Stimulated activated CD4-positive, alpha-beta T cell treated with anti-CD3 and anti-CD28 coated beads, Interleukin-15, amount 100 ng/mL, for 1 hour (primary cell): ENCODE measurements at places on chromosomes 12 and 14.

GRCh38 chr12:93373961-93374656 is 3.6 kb upstream of the NUDT4 start:
- no peak for DNase-seq

DNA sequence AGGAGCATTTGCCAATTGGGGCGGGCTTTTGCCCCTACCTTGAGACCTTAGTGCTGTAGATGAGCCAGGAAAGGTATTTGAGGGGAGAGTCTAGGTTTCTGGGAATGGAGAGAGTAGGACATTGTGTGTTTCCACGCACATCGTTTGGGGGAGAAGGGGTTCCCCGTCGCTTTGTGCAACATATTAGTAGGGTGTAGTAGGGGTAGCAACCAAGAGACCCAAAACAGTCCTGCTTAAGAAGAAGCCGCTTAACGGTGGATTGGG is 694 bp upstream of the PTGES3 start:
- DNase-seq = no peak

DNA sequence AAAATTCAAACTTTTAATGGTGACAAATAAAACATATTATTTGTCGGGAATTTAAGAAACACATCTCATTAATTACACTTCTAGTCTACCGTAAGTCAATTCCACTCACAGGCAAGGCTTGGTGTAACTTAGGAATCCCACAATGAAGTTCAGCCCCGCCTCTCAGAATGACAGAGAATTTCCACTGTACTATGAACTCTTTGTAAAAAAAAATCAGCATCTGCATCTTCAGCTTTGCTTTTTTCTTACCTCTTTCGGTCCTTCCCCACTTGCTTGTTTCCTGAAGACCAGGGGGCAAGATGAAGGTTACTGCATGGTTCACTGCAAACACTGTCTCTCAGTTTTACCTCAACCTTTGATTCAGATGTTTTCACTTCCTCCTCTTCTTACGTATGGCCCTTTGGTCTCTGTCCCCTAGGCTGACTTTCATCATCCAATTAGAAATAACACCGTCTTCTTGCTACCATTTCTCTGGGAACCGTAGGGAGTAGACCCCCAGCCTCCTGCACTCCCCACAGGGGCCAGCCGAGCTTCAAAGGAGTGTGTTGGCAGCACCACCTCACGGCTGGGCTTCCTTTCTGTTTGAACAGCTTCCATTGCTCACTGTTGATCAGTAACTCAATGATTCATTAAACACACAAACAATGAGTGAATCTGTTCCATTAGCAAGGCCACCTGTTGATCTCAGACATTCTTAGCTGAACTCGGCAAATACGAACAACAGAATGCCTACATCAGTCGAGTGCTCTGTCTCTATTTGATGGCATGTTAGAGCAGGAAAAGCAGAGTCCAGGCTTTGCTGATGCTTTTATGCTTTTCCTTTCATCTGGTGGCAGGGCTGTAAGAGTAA is 343.0 kb downstream of the BMP4 start:
- no peak for DNase-seq

- no peak for DNase-seq
These were observed 140.8 kb upstream of the CNTN1 start for GRCh38 chr12:40551466-40551865.

- DNase-seq = no peak
These were observed 130.7 kb downstream of the GPHN start for GRCh38 chr14:66638689-66639088.

DNA sequence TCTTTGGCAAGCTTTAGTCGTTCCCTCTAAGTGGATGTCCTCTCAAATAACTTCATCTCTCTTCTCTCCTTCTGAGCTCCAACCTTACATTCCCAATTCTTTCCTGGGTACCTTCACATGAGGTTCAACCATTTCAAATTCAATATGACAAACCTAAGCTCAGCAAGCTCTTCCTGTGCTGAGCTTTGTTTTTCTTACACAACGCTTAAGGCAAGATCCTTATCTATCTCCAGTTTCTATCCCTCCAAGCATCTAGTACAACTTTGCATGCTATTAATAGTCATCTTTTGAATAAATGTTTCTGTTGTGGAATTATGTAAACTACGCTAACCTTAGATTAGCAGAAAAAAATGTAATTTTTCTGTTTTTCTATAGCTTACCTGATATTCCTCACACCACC is 63.7 kb upstream of the IFNG-AS1 start:
- no peak for DNase-seq

DNA sequence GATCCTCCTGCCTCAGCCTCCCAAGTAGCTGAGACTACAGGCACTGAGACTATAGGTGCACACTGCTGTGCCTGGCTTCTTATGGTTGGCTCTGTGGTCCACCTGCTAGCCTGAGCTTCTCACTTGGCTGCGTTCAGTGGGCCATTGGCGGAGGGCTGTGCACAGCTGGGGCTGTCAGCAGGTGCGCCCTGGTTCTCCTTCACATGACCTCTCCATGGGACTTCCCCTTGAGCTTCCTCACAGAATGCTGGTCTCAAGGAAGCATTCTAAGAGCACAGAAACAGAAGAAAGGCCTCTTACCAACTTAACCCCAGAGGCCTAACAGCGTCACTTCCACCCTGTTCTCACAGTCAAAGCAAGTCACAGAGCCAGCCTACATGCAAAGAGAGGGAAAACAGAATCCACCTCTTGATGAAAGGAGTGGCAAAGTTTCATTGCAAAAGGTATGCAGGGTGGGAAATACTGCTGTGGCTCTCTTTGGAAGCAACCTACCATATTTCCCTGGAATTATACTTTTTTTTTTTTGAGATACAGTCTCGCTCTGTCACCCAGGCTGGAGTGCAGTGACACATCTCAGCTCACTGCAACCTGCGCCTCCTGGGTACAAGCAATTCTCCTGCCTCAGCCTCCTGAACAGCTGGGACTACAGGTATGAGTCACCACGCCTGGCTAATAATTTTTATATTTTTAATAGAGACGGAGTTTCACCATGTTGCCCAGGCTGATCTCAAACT is 9.3 kb downstream of the RILPL2 start:
- no peak for DNase-seq

DNA sequence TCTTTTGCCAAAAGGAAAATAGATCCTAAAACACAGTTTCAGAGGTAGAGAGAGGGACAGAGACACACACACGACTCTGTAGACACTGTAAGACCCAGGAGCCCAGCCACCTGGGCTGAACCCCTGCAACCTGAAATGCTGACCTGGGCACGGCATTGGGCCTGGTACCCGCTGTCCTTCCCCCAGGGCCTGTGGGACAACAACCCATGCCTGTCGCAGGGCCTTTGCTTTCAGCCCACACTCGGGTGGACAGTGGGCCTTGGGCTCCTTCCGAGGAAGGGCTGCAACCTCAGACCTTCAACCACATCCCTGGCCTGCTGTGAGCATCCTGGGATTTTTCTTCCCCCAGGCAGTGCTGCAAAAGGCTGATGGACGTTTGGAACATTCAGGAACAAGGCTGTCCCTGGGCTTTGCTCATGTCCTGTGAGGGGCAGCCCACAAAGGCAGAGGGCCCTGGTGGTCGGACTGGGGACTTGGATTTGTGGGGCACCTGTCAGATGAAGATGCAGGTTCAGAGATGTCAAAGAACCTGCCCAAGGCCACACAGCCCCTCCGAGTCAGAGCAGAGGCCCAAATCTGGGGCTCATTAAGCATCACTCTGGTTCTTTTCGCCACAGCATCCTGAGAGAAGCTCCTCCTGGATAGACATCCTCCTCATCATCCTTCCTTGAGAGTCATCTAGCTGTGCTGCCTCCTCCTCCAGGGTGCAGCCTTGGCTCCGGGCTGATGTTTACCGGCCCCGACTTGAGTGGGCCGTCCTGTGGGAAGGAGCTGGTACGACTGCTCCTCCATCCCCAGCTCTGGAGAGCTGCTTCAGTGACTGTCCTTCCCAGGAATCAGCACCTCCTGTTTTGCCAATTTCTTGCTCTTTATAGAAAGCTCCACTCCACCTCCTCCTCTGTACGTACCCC is 32.7 kb downstream of the CCDC92 start:
- DNase-seq = no peak

GRCh38 chr12:28824193-28824846 is 324.8 kb upstream of the FAR2 start:
- DNase-seq = no peak

DNA sequence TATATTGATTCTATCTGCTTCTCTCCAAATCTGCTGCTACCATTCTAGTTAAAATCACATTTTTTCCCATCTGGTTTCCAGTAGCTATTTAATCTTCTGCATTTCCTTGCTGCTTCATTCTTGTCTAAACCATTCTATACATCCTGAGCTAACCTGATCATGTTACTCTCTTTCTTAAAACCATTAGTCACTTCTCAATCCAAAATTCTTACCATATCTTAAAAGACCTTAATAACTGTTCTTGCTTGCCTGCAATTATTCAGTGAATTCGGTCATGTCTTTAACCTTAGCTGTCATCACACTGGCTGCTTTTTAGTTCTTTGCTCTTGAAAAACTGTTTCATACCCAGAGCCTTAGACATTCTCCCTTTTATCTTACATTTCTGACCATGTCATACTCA is 56.4 kb upstream of the PZP start:
- DNase-seq = no peak

- no peak for DNase-seq
These were observed 65.9 kb downstream of the DDX51 start for GRCh38 chr12:132078190-132078589.

- no peak for DNase-seq
These were observed 39.2 kb downstream of the PRIMA1 start for GRCh38 chr14:93749076-93749420.

- DNase-seq = no peak
These were observed 164.4 kb downstream of the FBXL14 start for GRCh38 chr12:1429980-1430379.

GRCh38 chr12:101764051-101764792 is 25.0 kb upstream of the SYCP3 start:
- no peak for DNase-seq

GRCh38 chr14:32201816-32202490 is at the start of gene RNU6-7:
TSS of gene RNU6-7 (plus strand) at chr14:32202045.
- DNase-seq = peak; percentile 20

DNA sequence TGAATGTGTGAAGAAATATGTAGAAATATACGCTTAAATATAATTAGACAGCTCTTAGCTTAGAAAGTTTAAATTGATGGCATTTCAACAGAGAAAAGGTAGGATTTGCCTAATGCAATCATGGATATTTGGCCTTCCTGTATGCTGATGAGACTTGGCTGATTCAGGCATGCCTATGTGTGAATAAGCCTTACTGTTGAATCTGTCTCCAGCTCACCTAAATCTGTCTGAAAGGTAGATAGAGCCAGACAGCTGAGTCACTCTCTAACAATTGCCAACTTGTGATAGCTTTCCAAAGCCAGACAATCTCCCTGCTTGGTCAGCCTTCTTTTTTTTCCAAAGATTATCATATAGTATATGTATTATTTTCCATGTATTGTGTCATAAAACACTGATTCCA is 92.8 kb upstream of the FLRT2 start:
- DNase-seq = no peak

GRCh38 chr12:14066021-14066420 is 84.6 kb upstream of the GRIN2B start:
- DNase-seq = no peak

GRCh38 chr14:59155886-59156285 is 32.6 kb upstream of the DAAM1 start:
- no peak for DNase-seq

GRCh38 chr14:87869619-87870583 is 123.1 kb downstream of the GALC start:
- no peak for DNase-seq

DNA sequence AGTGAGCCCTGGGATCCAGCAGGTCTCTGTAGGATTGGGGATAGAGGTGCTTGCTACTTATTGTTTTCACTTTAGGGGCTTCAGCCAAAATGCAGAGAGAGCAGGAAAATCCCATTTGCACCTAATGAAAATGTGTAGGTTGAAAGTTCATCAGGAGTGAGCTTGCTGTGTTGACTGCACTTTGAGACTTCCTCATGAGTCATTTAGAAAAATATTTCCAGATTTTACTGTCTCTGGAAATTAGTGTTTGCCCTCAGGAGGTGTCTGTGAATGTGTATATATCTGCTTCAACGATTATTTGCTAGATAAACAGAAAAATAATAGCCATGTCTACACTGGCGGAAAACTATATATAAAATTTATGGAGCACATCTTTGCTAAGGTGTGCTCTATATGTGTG is 159.3 kb downstream of the CAND1 start:
- no peak for DNase-seq

- DNase-seq = no peak
These were observed 313.7 kb upstream of the DCN start for GRCh38 chr12:91496337-91496736.

- DNase-seq = no peak
These were observed 23.8 kb downstream of the SPTB start for GRCh38 chr14:64855721-64856528.

- DNase-seq = peak; percentile 40
These were observed 11.8 kb upstream of the SYNE2 start for GRCh38 chr14:63840981-63841380.

DNA sequence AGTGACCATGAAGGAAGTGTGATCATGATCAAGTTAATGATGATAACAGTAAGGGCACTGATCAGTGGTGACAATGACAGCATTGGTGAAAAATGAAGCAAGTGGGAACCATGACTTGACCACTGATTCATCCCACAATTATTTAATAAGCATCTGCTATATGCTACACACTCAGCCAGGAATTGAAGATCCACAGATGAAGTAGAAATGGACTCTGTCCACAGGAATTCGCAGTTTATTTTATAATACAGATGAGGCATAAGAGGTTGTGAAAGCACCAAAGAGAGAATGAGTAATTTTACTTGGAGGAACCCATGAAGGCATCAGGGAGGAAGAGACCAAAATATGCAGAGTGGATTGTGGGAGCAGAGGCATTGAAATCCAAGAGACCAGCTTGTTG is 33.8 kb upstream of the SMUG1 start:
- DNase-seq = no peak

GRCh38 chr14:103738166-103738565 is 22.6 kb downstream of the ZFYVE21 start:
- DNase-seq = no peak

- DNase-seq = no peak
These were observed 62.1 kb downstream of the TNFAIP2 start for GRCh38 chr14:103185051-103186029.

DNA sequence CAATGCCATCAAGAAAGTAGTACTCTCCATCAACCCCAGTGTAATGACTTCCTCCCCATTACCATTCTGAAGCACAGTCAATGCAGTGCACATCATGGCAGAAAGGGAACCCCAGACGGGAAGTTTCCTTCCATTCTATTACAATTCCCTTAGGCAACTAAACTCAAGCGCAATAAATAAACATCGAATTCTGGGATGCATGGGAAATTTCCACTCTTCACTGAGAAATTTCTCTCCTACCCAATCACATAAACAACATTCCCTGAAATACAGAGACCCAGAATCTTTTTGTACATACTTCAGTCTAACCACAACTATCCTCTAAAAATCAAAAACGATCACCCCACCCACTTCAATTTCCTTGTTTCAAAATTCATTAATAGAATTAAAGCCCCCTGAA is 20.0 kb downstream of the SARNP start:
- no peak for DNase-seq

- DNase-seq = no peak
These were observed 5.4 kb upstream of the TAS2R46 start for GRCh38 chr12:11067514-11067913.

- DNase-seq = no peak
These were observed 87.0 kb downstream of the SLC25A47 start for GRCh38 chr14:100410056-100410565.

- no peak for DNase-seq
These were observed 62.2 kb downstream of the RFX4 start for GRCh38 chr12:106645074-106645421.
